ENCODE measurements at places on chromosomes 1 and 21.

DNA sequence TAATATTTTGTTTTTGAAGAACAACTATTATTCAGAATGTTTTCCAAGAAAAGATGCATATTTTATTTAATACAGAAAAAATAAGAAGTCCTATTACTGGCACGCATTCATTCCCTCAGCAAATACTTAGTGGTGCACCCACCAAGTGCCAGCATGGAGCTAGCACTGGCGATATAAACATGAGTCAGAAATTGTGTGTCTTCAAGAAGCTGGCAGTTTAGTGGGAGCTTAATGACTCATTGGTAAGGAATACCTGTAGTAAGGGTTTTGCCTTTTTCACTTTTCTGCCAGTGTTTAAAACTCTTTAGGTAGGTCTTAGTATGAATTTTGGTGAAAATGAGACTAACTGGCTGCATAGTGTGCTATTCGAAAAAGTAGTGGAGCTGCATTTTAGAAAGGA is 6.3 kb downstream of the MAGI3 start:
- no peak for DNase-seq

DNA sequence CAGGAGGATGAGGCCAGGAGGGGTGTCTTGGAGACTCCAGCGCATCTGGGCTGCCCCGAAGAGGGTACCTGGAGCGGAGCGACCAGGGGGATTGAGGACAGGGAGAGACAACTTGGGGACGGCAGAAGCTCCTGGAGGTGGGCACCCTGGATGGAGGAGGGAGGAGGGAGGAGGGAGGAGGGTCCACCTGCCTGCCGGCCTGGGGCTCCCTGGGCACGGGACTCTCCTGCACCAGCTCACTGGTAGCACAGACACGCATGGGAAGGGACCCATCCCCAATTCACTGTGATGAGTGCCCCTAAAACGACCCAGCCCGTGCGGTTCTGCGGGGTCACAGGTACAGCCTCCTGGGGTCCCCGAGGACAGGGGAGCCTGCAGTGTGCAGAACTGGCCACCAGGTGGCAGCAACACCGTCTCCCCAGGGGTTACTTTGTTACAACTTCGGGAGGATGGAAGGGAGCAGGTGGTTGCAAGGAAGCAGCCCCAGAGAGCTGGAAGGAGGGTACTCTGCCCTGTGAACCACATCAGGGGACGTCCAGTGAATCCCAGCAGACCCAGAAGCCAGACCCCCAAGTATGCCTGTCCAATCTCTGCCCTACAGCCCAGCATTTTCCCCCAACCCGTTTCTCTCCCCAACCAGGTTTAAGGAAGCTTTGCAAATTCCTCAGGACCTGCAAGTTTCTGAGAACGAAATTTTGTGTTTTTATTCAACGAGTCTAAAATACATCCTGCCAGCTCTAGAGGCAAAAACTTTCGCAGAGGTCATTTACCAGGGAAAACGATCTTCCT is 482.4 kb downstream of the NPHP4 start:
- peak; percentile 84 for DNase-seq

DNA sequence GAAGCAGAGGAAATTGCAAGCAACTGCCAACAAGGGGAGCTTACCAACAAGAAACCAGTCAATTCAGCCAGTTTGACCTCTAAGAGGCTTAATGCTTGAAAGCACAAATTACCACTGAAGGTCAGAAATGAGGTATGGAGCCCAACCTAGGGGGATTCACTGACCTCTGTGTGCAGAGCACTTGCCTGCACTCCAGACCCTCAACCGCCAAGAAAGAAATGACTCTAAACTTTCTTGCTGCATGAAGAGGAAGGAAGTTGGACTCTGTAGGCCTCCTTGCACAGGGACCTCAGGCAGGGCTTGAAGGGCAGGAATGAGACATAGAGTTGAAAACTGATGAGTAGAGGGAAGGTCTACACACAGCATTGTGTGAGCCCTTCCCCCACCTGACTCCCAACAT is 10.0 kb downstream of the ARMH1 start:
- DNase-seq, result peak; percentile 57

GRCh38 chr1:29249170-29249691 is 12.9 kb downstream of the PTPRU start:
- DNase-seq, result no peak

DNA sequence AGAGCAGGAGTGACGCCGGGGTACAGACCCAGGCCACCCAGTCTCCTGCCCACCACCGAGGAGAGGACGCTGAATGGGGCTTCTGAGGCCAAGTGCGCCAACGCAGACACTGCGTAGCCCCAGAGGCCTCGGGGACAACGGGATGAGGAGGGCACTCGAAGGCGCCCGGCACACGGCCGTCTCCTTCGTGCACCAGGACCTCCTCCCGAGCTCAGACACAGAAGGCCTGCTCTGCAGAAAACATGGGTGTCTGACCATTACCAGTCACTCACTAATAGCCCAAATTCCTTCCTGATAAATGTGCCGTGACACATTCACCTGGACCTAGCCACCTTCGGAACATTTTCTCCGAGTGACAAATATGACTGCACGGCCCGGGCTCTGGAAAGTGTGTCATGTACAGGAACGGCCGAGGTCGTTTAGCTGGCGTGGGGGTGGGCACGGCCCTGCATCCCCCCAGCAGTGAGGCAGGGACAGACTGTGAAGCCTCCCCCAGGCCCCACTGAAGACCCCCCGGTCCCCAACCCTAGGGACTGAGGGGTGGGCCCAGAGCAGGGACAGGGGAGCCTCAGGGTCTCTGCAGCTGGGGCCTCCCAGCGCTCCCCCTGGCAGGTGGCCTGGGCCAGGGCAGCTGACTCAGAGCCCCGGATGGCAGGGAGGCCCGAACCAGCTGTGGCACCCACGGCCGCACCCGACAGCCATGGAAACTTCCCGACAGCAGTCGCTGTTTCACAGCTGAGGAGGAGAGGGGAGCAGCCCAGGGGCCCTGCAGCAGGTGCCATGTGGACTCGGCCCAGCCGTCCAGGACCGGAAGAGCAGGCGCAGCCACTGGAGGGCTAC is 16.7 kb upstream of the COL6A2 start:
- DNase-seq, result no peak

- DNase-seq, result no peak
Observed at GRCh38 chr21:28473530-28474220, 519.0 kb downstream of the LTN1 start.

DNA sequence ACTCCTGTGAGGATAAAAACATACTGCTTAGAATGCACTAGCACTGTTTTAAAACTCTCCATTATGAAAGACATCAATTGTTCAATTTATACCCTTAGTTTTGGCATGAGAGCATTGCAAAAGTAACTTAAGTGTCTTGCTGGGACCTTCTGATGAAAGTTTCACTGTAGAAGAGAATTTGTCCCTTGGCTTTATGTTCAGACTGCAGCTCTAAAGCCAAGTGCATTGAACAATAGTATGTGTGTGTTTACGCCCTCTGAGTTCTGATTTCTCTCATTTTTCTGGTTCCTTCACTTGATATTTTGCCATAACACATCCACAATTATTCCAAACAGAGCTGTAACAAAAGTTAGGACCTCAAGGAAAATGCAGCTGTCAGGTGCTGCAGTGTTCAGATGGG is 474.6 kb downstream of the DISC1 start:
- no peak for DNase-seq

DNA sequence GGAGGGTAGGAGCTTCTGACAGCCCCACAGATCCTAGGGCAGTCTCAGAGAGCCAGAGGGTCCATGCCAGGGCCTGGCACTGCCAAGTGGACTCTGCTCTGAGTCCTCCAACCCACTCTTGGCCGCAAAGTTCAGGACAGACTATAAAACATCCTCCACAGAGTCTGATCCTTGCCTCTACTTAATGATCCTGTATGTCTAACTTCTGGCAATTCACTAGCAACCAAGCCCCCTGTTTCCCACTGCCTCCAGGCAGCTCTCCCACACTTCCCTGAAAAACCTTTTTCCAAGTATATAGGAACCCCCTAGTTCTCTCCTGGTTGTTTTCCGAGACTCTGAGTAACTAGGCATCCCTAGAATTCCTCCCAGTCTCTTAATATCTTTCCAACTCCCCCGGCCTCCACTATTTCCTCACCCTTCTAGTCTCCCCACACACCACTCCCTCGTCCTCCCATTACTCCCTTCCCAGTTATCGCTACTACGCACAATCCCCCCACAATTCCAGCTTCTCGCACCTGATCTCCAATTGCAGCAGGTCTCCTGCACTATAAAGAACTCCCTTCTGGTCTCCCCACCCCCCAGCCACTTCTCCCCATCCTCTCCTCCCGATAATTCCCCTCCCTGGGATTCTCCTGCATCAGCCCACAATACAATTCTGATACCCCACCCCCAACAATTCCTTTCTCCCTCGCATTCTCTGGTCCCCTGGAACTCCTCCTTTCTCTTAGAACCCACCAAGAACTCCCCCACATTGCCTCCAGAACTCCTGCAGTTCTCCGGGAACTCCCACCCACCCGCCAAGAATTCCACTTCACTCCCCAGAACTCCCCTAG is 574 bp downstream of the IGSF9 start:
- DNase-seq, result no peak

DNA sequence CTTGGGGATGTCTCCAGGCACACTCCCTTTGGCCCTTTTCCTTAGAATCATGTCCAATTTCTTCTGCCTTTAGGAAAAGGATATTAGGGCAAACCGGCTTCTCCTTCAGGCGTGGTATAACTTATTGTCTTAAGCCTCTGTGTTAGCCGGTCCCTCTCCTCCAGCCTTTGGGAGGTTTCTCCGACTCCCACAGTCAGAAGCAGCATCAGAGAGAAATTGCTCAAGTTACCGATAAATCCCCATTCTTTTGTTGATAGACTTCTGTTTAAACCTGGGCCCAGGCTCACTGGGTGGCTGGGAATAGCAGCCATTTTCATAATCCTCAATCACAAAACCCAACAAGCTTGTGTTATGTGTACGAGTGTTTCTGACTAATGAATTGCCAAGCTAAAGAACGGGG is 85.4 kb upstream of the KAZN start:
- DNase-seq, result no peak

GRCh38 chr21:32299695-32300094 is 1.0 kb downstream of the MRAP start:
- DNase-seq, result no peak

DNA sequence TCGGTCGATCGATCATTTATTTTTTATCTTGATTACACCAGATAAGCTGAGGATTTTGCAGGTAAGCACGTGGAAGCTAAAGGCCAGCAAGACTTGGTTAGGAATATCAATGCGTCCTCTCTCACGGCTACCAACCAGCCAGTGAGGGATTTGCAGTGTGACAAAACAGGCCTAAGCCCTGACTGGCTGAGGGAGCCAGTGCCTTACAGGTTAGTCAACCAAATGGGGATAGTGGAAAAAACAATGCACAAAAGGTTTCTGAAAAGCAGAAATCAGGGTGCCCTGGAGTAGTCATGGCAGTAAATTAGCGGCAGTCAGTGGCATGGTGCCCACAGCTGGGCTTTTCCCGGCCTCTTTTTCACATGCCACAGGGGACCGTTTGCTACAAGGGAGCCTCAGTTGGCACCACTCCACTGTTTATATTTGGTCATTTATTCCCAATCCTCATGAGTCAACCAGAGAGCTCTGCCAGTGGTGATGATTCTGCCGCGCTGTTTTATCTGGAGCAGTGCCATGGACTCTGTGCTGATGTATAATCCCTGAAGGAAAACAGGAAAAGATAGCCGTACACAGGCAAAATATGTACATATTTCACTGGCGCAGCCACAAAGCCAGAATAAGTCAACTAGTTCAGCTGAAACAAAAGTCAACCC is 167.6 kb downstream of the RHOU start:
- DNase-seq, result no peak

DNA sequence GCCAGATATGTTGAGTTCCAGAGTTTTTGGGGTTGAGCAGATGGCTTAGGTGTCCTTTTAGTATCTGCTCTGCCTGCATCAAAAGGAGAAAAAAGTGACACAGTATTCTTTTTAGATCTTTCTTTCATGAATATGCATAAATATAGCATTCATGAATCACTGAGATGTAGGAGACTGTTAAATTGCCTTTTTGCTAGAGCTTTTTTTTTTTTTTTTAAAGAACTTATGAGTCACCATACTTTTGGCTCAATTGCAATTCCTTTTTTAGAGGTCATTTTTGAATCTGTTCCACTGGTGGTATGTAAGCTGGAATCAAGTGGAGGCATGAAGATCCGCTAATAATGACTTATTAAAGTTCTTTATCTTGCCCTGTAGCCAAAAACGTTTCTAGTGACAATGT is 480.9 kb upstream of the ZRANB2 start:
- DNase-seq, result no peak

- no peak for DNase-seq
Observed at GRCh38 chr1:55138823-55139222, 76.3 kb downstream of the USP24 start.

DNA sequence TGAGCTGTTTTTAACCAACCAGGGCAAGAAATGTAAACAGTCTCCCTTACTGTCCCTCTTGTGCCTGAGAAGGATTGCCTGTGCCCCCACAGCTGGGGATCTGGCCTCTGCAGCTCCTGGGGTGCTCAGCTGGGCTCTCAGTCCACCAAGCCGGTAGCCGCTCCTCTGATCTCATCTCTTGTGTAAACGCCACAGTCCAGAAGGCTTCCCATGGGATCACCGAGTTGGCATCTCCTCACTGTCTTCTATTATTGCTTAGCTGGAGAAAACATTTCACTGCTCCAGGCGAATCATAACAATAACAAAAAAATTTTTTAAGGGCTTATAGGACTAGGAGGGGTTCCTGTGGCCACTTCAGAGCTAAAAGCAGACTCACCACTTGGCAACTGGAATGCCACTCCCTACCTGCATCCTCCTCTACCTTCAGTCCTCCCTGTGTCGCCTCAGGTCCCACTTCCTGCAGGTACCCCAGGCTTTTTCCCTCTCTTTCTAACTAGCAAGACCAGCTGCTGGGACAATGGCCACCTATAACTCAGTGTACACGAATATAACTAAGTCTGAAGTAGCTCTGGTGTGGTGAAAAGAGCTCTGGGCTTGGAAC is 75.8 kb downstream of the ATP1A1 start:
- no peak for DNase-seq

DNA sequence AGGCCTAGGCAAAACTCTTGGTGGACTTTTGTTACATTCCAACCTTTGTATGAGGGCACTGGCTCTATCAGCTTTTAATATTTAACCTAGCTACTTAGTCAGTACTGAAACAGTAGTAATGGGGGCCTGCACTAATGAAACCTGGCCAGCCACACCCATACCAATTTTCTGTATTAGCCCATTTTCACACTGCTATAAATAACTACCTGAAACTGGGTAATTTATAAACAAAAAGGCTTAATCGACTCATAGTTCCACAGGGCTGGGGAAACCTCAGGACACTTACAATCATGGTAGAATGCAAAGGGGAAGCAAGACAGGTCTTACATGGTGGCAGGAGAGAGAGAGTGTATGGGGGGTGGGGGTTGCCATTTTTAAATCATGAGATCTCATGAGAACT is 245.7 kb upstream of the RGS18 start:
- no peak for DNase-seq

GRCh38 chr1:36150296-36151133 is 1.2 kb upstream of the TRAPPC3 start:
- peak; percentile 84 for DNase-seq

DNA sequence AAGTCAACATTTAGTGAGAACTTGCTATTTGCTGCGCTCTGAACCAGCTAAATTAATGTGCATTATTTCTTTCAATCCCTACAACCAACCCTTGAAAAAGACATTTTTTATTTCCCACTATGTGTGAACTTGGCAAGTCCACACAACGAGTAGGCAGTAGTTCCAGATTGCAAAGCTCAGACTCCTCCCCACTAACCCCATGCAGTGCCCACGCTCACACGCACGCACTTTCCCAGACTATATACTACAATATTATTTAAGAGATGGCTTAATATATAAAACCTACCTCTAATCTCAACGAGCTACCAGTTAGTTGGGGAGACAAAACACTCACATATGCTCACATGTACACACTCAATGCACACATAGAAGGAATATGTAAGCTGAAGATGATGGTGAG is 671.2 kb downstream of the LMO4 start:
- no peak for DNase-seq

GRCh38 chr1:159827549-159827948 is 876 bp downstream of the SLAMF8 start:
- no peak for DNase-seq

Data from GM10248 (cell line).